Stimulated activated CD4-positive, alpha-beta T cell treated with anti-CD3 and anti-CD28 coated beads, Interleukin-4, amount 100 ng/mL, for 48 hours (primary cell): ENCODE measurements at places on chromosomes 12 and 14.

DNA sequence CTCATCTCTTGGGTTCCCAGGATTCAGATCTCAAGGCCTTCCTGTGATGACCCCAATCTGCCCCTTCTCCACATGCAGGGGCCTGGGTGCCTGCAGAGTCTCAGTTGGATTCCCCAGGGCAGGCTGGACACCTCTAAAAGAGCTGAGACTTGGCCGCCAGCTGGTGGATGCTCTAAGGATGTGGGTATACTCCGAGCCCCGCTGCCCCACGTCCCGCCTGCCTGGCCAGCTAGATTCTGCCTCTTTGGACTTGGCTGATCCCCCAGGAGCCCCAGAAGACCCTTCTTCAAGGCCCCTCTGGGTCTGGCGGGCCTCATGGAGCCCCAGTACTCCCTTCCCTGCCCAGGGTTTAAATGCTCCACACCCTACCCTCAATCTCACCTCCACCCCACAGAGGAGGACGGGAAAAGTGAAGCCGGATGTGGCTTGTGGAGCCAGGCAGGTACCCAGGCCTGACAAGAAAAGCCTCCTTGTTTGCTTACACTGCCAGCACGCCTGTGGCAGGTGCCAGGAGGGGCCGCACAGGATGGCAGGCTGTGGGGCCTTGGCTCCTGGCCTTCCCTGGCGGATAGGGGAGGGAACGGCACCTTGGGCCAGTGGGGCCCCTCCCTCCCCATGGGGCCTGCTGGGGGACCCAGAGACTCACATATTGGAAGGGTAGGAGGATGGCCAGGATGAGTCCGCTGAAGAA, 15.1 kb downstream of the FAIM2 start:
- no peak for DNase-seq

GRCh38 chr12:131239384-131240094, 285.8 kb downstream of the ADGRD1 start:
- no peak for DNase-seq

DNA sequence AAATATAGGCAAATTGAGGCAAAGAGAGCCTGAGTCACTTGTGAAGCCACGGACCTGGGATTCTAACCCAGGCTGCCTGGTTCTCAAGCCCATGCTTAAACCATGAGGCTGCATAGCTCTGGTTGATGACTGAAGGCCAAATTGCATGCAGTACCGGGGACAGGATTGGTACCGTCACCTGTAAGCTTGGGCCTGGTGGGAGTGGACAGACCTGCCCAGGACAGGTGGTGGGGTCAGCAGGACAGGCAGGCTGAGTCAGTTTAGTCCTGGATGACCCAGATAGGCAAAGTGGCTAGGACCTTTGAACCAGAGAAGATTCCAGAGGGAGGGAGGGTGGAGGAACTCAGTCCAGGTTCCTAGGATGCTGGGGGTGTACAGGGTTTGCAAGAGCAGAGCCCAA, 25.8 kb downstream of the RIN3 start:
- DNase-seq = no peak

DNA sequence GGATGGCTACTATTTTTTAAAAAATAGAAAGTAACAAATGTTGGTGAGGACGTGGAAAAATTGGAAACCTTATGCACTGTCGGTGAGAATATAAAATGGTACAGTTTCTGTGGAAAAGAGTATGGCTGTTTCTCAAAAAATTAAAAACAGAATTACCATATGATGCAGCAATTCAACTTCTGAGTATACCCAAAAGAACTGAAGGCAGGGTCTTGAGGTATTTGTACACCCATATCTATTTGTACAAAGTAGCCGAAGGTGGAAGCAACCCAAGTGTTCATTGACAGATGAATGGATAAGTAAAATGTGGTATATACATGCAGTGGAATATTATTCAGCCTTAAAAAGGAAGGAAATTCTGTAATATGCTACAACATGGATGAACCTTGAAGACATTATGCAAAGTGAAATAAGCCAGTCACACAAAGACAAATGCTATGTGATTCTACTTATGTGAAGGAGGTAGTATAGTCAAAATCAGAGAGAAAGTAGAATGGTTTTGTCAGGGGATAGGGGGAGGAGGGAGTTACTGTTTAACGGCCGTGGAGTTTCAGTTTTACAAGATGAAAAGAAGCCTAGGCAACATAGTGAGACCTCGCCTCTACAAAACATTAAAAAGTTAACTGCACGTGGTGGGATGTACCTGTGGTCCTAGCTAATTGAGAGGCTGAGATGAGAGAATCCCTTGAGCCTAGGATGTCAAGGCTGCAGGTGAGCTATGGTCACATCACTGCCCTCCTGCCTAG, 38.4 kb upstream of the CCT2 start:
- no peak for DNase-seq

GRCh38 chr12:108255252-108255602, 83.9 kb downstream of the CMKLR1 start:
- DNase-seq = no peak

- DNase-seq = no peak
Measured at GRCh38 chr14:37251775-37252174, 54.0 kb downstream of the MIPOL1 start.

DNA sequence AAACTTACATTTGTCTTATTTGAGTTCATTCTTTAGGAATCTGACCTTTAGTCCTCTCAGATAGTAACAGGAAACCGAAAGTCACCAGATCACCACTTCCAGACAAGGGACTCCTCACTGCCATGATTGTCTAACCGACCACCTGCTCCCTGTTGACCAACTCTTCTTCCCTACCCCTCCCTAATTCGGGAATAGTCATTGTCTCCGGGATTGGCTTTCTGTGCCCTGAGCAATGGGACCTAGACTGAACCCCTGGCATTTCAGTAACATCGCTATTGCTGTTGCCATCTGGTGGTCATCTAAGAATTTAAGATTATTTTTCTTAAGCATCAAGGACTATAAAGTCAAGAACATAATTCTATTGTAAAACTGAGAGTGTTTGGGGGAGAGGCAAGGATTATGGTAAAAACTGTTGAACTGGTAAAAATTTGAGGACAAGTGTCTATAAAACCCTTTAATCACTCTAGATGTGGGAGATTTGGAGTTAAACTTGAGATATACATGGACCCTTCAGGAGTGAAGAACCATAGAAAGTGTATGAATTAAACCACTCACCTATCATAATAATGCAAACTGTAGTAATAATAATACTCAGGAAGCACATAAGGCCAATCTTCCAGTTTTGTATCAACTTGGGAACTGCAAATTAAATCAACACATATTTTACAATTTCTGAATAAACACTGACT, 6.3 kb downstream of the CLEC2A start:
- DNase-seq = no peak

DNA sequence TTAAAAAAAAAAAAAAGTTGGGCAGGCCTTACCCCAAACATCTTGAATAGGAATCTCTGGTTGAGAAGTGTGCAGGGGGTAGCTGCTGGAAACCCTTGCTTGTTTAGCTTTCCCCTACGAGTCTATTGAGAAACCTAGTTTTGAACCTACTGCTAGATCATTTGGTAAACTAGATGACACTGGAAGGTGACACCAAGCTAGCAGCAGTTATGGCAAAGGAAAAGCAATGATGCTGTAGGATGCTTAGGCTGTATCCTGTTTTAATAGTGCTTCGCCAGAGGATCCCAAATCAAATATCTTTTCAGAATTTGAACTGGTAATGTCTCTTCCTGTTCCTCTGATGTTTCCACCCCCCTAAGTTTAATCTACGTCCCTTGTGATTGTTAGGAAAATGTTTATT, 5.5 kb upstream of the PCED1B start:
- DNase-seq = no peak

DNA sequence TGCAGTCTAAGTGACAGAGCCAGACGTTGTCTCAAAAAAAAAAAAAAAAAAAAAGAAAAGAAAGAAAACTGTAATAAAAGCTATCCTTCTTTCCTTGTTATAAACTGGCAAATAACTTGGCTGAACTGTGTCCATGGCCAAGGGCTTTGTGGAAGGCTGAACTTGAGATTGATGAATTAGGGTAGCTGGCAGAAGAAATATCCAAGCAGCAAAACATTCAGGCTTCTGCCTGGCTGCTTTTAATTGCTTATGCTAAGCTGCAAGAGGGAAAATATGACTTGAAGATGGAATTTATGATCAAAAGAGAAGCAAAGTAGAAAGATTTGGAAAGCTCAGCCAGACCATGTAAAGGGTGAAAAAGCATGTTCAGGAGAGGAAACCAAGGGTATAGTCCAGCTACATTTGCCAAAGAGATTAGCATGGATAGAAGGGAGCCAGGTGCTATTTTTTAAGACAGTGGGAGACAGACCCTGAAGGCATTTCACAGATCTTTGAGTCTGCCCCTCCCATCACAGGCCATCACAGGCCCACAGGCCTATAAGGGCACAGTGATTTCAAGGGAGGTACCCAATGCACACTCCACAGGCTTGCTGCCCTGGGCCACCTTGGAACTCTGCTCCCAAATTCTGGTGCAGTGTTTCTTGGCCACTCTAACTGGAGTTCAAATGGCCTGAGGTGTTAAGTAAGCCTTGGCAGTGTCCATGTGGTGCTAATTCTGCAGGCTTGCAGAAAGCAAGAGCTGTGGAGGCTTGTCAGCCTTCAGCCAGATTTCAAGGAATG, 226.0 kb downstream of the AEBP2 start:
- DNase-seq = no peak

DNA sequence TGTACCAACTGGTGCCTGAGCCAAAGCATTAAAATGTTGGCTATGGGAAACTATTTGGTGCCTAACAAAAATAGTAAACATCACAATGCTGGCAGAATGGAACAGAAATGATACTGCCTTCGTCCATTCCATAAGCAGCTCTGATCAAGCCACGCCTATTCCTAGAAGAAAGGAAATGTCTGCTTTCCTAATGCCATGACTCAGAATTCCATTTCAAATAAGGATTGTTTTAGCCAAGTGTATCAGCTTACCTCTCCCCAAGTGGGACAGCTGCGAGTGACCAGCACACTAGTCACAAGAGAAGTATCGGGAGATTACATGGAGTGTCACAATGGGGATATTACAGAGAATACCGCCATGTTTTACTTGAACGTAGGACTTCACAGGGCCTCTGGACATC, 38.7 kb downstream of the GLT8D2 start:
- DNase-seq = no peak

DNA sequence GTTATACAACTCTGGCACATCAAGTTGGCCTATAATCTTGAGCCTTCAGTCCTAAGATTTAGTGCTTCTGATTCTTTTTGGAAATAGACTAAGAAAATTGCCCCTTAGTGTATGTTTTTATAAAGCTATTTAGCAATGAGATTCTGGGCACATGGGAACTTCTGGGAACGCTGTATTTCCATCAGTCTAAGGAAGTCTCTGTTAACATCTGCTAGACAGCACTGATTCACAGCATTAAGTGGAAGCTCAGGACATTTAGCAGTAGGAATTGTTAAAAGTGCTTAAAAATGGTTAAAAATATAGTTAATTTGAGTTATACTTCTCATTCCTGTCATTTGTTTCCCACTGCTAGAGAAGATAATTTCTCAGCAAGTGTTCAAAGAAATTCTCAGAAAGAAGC, 579.1 kb downstream of the SLC16A7 start:
- DNase-seq = no peak

- DNase-seq = no peak
Measured at GRCh38 chr14:24789378-24789884, 155.4 kb upstream of the GZMB start.

DNA sequence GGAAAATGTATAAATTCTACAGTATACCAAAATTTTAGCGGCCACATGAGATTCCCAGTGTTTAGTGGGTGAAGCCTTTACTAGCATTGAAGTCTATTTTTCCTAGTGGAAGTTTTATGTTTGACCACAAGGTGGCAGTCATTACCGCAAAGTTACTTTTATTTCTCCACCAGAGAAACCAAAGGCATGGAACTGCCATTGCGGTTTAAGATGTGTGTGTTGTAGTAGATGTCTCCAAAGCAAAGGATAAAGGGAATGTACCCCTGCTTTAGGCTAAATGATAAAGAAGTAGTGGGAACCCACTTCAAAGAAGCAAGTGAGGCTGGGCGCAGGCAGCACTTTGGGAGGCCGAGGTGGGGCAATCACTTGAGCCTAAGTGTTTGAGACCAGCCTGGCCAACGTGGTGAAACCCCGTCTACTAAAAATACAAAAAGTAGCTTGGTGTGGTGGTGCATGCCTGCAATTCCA, 140.5 kb downstream of the PRKCH start:
- DNase-seq = no peak

DNA sequence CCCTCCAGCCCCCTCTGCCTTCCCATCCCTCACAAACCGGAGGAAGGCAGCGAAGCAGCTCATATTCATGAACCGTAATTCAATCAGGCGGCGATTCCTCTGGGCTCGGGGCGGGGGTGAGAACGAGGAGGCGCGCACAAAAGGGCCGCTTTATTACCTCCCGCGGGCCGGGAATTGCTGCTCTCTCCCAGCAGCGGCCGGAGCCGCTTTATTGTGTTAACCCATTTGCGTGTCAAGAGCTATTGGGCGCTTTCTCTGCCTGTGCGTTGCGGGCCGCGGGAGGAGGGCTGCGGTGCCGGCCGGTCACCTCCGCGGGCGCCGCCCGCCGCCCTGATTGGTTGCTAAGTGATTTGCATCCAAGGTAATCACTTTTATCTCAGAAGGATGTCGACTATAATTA, 4.8 kb downstream of the FAM222A start:
- no peak for DNase-seq

- DNase-seq = no peak
Measured at GRCh38 chr14:60134702-60135101, 30.5 kb downstream of the DHRS7 start.

- no peak for DNase-seq
Measured at GRCh38 chr14:92004062-92004461, 35.8 kb downstream of the TRIP11 start.

- DNase-seq = no peak
Measured at GRCh38 chr12:81520064-81520945, 238.8 kb downstream of the PPFIA2 start.

- no peak for DNase-seq
Measured at GRCh38 chr14:26344596-26344995, 253.2 kb downstream of the NOVA1 start.

- DNase-seq = no peak
Measured at GRCh38 chr12:54265364-54265812, 14.5 kb downstream of the CBX5 start.

DNA sequence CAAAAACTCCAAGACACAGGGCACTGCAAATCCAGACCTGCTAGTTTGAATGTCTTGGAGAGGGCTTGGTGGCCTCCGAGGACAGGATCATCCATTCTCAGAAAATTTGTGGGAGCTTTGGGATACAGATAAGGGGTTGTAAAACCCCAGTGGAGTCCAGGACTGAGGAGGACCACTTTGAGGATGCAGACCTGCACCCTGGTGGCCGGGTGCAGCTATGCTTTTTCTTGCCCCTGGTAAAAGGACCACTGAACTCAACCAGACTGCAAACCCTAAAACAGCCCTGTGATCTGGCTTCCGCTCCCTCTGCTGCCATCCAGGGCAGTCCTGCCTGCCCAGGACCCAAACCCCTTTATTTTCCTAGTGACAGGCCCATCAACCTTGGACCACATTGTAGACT, 169.5 kb upstream of the DAAM1 start:
- no peak for DNase-seq

- no peak for DNase-seq
Measured at GRCh38 chr14:64005822-64006221, 153.0 kb downstream of the SYNE2 start.

- no peak for DNase-seq
Measured at GRCh38 chr14:87321548-87321947, 671.4 kb downstream of the GALC start.

GRCh38 chr12:77232045-77232444, 166.7 kb upstream of the E2F7 start:
- no peak for DNase-seq

GRCh38 chr12:14283489-14284144, 81.9 kb upstream of the ATF7IP start:
- DNase-seq = no peak

- DNase-seq = peak; percentile 3
Measured at GRCh38 chr14:87745507-87746118, 247.4 kb downstream of the GALC start.
